ENCODE measurements at places on chromosomes 6 and 20. TPM values are rescaled to one million over a fixed set of nuclear protein-coding genes. Genes with fewer than 3 reads are reported as not detected.

KIF25 gene
- total RNA-seq = not detected

WFDC5 gene
- total RNA-seq = not detected

KCNG1 gene
- total RNA-seq = 24.8 TPM

HFE gene
- 5.2 TPM for total RNA-seq

CAGE1 gene
- 0.47 TPM for total RNA-seq

Measured in MCF 10A (cell line).